Sigmoid colon (tissue), 7 donors: ENCODE measurements at places on chromosomes 13 and 19. TPM values are rescaled to one million over a fixed set of nuclear protein-coding genes. Genes with fewer than 3 reads are reported as not detected.

GRCh38 chr19:12544401-12544876 lies 6.8 kb downstream of the ZNF564 start:
- no peak for DNase-seq

- DNase-seq = no peak
Measured at GRCh38 chr13:41199526-41199925, 5.2 kb upstream of the KBTBD7 start.

The CCDC169 gene
- 3.0 TPM for total RNA-seq

The CCDC70 gene
- total RNA-seq = not detected

The KLK14 gene
- not detected for total RNA-seq

DNA sequence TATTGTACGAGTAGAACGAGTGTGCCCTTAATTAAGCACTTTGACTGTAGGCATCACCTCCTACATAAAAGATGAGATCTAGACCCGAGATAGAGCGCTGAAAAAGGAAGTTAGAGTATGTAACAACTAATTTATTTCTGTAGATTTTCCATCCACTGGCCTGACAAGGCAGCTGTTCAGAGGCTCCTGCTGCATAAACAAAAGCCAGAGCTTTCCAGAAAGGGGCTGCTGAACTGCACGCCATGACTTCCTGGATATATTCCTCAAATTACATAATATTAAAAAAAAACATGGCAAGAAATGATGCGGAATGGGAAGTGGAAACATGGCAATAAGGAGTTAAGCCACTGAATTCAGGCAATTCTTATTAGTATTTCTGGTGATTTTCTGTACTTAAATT lies 89.7 kb downstream of the AKAP11 start:
- no peak for DNase-seq
